ENCODE measurements at places on chromosomes 16 and 17.

DNA sequence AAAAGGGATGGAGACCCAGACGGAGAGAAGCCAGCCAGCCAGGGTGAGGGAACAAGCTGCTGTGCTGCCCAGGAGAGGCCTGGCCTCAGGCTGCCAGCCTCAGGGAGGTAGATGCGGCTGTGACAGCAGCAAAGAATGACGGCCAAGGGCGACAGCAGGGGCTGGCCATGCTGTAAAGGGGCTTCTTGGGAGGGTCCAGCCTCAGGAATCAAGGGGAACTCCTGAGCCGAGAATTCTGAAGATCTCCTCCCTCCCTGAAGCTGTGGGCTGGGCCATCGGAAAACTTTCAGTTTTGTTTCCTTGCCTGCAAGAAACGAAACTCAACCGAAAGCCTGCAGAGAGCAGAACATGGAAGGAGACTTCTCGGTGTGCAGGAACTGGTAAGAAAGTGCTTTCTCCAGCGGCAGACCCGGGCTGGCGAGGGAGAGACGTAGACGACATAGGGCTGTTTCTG lies at the start of gene XAF1:
XAF1 (plus strand) TSS at position 316 of the 454 bp plus-strand sequence; CDS start at position 349, 33 bp downstream.
- no peak for DNase-seq

DNA sequence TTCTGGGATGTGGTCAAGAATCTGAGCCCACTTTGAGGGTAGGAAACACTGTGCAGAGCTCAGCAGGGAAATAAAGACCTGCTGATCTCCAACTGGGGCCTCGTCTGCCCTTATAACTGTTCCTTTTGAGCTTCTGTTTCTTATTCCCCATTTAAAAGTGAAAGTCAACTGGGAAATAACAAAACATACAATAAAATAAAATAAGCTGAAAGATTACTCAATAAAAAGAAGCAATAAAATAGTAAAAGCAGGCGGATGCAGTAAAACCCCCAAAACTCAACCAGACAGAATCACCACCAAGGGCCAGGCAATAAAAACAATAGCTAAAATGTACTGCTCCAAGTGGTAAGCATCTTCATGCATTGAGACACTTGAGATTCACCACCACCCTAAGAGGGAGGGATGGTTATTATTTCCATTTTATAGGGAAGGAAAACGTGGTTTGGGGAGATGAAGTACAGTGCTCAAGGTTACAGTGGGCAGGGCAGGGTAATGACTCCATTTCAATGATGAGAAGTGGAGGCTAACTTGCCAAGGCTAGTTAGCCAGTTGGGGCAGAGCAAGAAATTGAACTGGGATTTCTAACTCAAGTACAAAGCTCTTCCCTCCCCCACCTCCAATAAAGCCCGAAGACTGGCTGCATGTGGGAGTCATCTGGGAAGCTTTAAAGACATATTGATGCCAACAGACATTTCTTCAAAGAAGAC lies 6.4 kb upstream of the SPACA3 start:
- no peak for DNase-seq

- DNase-seq, result no peak
Observed at GRCh38 chr17:43578699-43579565, 32.8 kb upstream of the ETV4 start.

- DNase-seq, result peak; percentile 36
Observed at GRCh38 chr16:8087597-8088289, 502.6 kb downstream of the TMEM114 start.

DNA sequence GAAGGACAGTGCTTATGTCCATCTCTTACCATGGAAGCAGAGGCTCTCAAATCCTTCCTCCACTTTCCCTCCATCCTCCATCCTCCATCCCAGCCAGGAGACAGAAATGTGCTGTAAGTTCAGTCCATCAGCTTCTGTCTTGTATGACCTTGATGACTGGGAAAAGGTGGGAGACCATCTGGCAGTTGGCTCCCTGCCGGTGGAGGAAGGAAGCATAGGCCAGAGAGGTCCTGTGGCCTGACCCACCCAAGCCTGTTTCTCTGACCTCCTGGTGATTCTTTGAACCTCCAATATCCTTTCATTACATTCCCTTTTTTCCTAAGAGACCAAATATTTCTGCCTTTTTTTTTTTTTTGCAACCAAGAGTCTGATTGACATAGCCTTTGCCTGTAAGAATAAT lies 215.3 kb downstream of the ABCC12 start:
- no peak for DNase-seq

DNA sequence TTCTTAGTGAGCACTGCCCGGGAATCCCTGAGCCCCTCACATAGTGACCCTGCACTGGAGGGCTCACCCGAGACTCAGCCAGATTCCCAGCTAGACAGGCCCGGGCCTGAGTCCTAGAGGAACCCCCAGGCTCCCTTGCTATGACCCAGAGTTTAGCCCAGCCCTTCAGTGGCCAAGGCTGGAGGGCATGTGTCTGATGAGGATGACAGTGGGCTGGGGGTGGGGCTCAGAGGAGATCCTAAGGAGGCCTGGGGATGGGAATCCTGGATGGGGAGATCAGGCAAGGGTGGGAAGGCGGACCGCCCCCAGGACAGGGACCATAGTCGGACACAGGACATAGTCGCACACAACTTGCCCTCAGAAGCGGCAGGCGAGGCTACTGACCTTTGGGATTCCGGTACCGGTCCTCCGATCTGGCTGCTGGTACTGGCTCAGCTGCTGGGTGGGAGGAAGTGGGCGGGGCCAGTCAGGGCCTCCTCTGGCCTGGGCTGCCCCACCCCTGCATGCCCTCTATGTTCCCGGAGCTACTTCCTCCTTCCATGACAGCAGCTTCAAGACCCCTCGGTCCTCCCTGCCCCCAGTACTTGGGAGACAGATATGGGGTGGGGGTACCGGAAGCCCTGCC lies 1.1 kb downstream of the CD79B start:
- no peak for DNase-seq

GRCh38 chr16:75789237-75789636 lies 62.9 kb upstream of the CPHXL start:
- DNase-seq, result peak; percentile 47

- no peak for DNase-seq
Observed at GRCh38 chr16:1290063-1290501, 19.4 kb upstream of the UBE2I start.

DNA sequence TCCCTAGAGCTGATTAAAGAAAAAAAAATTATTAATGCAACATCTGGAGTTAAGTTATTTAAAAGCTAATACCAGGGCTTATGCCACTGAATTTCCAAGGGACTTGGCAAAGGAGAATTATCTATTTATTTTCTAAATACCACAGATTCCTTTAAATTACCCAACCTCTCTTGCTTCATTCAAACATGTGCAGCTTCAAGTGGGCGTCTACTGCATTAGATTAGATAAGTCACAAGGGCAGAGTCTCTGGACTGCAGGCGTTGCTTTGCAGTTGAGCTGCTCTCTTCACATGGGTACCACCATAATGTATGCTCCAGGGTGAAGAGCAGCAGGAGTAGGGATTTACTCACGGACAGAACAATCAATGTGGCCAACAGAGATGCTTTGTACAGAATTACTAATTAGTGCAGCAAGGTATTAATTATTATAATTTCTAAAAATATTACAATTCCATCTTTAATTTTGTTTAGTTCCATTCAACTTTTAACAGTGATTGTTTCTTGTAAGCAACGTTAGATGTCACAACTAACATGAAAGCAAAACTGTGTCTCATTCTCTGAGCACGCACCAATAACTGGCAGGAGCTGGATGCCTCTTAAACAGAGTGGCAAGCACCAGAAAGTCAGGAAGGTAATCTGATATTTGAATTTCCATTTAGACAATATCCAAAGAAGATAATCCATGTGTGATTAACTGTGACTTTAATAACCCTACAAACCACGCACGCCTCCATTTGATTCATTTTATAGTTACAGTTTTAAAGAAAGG lies 214.2 kb downstream of the STX8 start:
- DNase-seq, result no peak

Data from spinal cord (tissue), 10 donors.